ENCODE measurements at places on chromosomes 3 and 15.

DNA sequence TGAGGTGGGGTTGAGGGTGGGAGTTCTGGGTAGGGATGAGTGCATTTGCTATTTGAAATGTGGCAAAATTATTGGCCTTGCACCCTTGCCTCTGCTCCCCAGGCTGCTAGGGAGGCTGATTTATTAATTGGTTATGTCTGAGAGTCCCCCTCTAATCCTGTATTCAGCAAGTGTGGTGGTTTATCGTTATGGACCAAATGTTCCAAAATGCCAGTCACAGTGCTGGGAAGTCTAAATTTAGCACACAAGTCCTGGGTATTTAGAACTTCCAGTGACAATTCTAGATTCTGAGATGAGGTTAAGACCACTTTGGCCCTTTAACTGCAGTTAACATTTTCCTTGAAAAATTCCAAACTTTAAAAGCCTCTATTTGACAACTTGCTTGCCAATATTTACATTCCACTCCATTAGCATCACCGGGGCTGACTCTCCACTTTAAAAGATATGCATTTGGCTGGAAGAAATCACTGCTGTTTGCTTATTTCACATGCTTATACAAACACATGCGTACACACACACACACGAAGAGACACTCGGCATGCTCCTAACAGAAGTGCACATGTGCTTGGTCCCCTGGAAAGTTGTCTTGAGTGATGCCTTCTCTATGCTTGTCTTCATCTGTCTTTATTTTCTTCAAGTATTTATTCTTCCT lies 247.7 kb downstream of the IL20RB start:
- DNase-seq: no peak

GRCh38 chr3:15348246-15348645 lies 15.9 kb upstream of the SH3BP5 start:
- no peak for DNase-seq

DNA sequence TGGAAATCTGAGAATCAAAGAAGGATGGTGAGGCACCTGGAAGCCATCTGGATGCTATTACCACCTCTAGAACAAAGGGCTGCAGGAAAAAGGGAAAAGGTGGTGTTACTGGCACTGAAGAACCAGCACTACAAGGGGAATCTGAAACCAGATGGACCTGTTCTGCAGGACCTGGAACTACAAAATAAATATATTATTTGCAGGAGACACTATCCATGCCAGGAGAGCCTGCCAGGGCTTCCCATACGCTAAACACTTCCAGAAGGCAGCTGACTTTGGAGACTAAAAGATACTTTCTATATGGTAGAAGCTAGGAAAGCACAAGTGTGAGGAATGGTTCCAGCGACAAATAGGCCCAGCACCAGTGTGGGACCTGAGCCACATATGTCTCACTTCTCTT lies 83.4 kb upstream of the POU1F1 start:
- DNase-seq: no peak

- DNase-seq: no peak
These were observed 808.2 kb downstream of the SQOR start for GRCh38 chr15:46442901-46443590.

DNA sequence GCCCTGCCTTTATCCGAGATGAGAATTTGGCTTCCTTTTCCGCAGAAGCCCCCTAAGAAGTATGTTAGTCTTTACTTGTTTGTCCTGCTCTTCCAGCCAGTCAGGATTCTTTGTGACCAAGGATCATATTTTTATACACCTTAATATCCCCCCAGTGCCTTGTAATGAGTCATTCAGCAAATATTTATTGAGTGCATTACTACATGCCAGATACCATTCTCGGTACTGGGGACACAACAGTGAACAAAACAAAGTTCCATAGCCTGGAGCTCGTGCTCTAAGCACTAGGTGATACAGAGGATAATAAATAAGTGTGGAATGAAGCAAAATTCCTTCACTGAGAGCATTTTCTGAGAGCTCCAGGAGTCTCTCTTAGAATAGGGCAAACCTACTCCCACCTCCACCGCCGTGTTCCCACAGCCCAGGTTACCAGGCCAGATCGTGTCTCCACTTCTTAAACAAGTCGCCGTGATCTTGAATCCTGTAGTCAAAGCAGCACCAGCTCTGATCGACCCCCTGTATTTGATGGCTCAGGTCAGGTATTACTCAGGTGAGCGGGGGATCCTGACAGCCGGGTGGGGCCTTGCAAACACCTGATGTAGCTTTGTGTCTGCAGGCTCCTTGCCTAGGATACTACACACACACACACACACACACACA lies 18.5 kb downstream of the TTC21A start:
- no peak for DNase-seq
